ENCODE measurements at places on chromosomes 13 and 19.

GRCh38 chr13:105825071-105825470 is 710.4 kb downstream of the EFNB2 start:
- DNase-seq, result no peak

- no peak for DNase-seq
These were observed 20.6 kb upstream of the QTRT1 start for GRCh38 chr19:10680545-10681135.

GRCh38 chr13:69580255-69580654 is 527.4 kb upstream of the ATXN8OS start:
- no peak for DNase-seq

- DNase-seq, result no peak
These were observed 103.5 kb downstream of the POSTN start for GRCh38 chr13:37495046-37495445.

DNA sequence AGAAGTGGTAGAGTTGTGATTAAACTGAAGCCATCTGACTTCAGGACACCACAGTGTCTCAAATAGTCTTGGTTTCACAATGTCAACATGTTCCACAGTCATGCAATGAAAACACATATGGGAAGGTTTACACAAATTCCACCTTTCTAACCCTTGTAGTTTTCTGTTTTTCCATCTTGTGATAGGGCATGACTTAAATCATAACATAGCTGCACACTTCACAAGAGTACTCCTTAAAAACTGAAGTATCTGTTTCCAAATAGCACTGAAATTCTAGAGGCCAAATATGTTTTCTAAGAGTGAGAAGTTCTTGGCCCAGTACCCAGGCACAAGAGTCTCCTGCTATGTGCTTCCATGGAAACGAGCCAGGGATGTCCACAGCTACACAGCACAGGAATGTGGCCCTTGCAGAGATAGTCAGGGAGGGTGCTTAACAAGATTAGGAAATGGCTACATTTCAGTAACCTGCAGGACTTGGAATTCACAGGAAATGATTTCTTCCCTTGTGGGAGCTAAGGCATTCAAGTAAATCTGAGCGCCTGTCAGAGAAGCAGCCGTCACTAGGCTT is 269.1 kb downstream of the NDFIP2 start:
- DNase-seq, result peak; percentile 85

GRCh38 chr13:105333416-105333815 is 1202.0 kb downstream of the EFNB2 start:
- no peak for DNase-seq

DNA sequence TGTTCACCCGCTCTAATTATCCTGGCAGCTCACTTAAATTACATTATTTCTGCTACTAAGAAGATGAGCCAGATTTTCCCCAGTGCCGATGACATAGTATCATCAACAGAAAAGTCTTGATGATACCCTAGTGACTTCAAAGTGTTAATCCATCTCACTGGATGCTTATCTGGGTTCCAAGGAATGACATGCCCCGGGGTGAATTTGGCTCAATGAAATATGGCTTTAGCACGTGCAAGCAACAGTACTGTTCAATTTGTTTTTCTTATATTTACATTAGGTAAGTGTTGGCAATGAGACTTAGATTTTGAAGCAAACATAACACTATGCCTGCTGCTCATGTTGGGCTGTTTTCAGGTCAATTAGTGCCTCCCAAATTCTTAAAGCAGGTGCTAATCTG is 548.2 kb upstream of the SLITRK1 start:
- no peak for DNase-seq

DNA sequence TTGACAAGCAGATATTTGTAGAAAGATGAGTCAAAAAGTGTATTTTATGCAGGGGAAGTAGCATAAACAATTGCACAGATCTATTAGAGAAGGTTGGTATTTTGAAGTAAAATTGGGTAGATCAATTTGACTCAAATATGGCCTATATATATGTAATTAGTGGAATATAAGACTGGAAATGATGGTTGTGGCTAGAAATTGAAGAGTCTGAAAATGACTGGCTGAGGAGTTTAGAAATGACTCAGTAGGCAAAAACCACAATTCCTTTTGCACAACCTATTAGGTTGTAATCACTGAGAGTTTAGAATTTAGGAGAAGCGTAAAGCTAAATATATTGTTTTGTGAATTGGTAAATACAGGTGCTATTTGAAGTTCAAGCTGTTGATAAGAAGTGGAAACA is 622.6 kb upstream of the PCDH20 start:
- DNase-seq, result no peak

All from osteocyte (in vitro differentiated cells).